ENCODE measurements at places on chromosomes 7 and 10.

GRCh38 chr10:115909037-115909436, 364.0 kb downstream of the GFRA1 start:
- DNase-seq = no peak

DNA sequence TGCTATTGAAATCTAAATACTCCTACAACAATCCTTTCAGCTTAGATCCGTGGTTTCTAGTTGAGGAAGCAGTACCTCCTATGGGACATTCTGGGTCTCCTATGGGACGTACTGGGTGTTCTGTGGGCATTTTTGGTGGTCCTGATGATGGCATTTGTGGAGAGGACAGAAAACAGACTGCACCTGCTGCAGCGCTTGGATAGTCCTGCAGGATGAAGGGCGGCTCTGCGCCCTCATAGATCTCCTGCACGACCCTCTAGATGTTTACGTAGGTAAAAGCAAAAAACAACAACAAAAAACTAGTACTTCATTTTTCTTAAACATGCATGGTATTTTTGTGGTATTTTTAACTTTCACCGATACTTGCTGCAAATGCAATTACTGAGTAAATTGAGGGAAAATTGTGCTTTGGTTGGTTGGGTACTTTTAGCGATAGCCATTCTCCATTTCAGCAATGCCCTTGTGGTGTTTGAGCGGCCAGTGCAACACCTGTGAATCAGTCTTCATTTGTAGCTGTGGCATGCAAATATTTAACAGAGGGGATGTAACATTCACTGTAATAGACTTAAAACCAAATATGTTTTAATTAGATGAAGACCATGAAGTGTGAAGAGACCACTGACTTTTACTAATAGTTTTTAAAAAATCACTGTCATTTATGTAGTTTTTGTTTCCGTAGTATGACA, 461.2 kb downstream of the SDK1 start:
- no peak for DNase-seq

GRCh38 chr7:75739796-75740672, 1.3 kb upstream of the HIP1 start:
- no peak for DNase-seq

DNA sequence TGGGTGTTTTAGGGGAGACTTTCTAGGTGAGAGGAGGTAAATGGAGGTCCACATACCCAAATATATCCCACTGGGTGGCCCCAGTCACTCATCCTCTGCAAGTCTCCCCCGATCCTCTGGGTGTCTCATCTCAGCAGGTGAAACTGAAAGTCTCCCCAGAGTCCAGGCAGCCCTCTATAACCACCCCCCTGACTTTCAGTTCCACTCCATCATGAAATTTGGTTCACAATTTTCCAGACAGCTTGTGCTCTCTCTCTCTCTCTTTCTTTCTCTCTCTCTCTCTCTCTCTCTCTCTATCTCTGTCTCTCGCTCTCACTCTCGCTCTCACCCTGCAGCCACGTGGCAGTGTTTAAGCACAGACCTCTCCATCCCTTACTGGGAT, 56.7 kb upstream of the ELN start:
- DNase-seq = no peak

DNA sequence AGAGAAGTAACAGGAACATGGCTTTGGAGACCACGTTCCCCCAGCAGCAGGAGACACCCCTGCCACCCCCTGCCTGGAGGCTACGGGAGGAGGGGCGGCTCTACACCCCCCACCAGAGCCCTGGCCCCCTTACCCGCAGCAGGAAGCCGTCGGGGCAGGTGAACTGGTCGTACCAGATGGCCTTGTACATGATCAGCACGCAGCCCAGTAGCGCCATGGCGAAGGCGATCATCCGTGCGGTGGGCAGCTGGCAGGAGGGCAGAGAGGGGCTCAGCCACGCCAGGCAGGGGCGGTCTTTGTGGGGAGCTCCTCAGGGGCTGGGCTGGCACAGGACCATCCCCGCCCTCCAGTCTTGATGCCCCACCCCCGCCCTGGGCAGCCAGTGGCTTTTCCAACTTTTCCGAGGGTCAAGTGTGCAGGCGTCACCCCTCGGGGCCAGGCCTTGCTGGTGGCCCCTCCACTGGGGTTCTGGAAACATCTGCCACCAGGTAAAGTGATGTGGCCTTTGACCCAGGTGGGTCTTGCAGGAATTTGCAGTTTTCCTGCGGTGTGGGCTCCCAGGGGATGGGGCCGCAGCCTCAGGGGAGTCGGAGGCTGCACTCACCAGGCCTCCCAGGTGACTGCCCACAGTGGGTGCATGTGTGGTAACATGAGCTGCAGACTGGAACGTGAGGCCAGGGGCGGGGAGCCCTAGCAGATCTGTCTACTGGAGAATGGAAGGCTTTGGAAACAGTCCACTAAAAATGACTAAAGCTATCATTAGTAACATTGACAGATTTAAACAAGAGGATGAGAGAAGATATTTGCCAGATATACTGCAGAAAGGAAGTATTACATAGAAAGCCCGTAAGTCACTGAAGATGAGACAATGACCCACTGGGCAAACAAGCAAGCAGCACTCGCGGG, 9.7 kb downstream of the CALY start:
- no peak for DNase-seq

GRCh38 chr10:49320191-49320590, 21.2 kb downstream of the C10orf71 start:
- no peak for DNase-seq

- no peak for DNase-seq
Measured at GRCh38 chr10:71307469-71308085, 11.5 kb upstream of the SLC29A3 start.

DNA sequence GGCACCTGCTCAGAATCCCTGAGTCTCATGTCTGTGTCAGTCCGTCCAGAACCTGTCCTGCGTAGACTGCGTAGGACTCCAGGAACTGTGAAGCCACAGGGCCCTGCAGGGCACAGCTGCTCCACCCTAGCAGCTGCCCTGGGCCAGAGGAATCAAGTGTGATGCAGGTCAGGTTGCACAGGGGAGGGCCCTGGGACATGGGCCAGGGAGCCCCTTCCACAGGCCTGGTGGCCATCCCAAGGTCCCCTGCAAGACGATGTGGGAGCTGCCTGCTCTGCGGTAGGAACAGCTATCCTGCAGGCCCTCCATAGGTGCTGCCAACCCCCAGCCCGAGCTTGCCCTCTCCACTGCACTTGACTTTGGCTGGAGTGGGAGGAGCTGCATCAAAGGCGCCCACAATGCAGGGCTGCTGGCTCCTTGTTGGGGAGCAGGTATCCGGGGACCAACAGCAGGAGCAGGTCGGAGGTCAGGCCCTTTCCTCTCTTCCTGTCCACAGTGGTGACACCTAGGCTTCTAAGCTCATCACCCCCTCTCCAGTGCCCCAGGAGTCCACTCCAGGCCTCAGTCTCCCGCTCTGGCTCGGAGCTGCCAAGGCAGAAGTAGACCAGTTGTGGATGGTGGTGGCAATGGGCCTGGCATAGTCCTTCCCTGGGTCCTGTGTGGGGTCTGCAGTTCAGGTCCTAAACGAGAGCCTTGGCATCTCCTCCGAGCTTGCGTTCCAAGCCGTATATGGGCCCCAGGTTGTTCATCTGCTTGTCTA, 149.1 kb downstream of the MAPK8 start:
- peak; percentile 44 for DNase-seq

GRCh38 chr10:3237530-3237929, 64.9 kb upstream of the PITRM1 start:
- no peak for DNase-seq

- no peak for DNase-seq
Measured at GRCh38 chr7:147033641-147034040, 917.0 kb downstream of the CNTNAP2 start.
